WTC11 (cell line): ENCODE measurements at places on chromosomes 12 and 14. TPM values are rescaled to one million over a fixed set of nuclear protein-coding genes. Genes with fewer than 3 reads are reported as not detected.

Gene OASL
- total RNA-seq, result 0.28 TPM in 1 of 3 replicates, not detected in the others

Gene ADCY4
- 0.96 to 2.4 TPM (median 1.1 TPM) in 3 replicates for total RNA-seq

Gene CPNE6
- total RNA-seq, result not detected in 3 replicates

Gene NANOG
- 330 to 387 TPM (median 352 TPM) in 3 replicates for total RNA-seq

Gene KIF5A
- total RNA-seq, result 15.9 to 17.9 TPM (median 16.1 TPM) in 3 replicates

Gene PNMA1
- total RNA-seq, result 46.0 to 50.2 TPM (median 49.6 TPM) in 3 replicates

Gene TEX22
- total RNA-seq, result 0.55 to 2.2 TPM (median 0.87 TPM) in 3 replicates

Gene SLC25A21
- 3.8 to 8.2 TPM (median 6.0 TPM) in 3 replicates for total RNA-seq

Gene IL25
- total RNA-seq, result 0.24 TPM in 1 of 3 replicates, not detected in the others

Gene LRRC9
- total RNA-seq, result 0.79 to 0.99 TPM (median 0.82 TPM) in 3 replicates

Gene HOXC9
- total RNA-seq, result not detected in 3 replicates

Gene KERA
- not detected in 3 replicates for total RNA-seq

Gene PKP2
- 21.7 to 22.0 TPM (median 21.9 TPM) in 3 replicates for total RNA-seq

Gene LRTM2
- total RNA-seq, result 0.30 to 0.66 TPM (median 0.34 TPM) in 3 replicates

Gene DTD2
- 16.7 to 18.5 TPM (median 17.9 TPM) in 3 replicates for total RNA-seq

Gene ENDOU
- not detected in 3 replicates for total RNA-seq

Gene PPM1H
- total RNA-seq, result 37.1 to 45.6 TPM (median 40.9 TPM) in 3 replicates

Gene FITM1
- total RNA-seq, result 0.25 to 0.39 TPM in 2 of 3 replicates, not detected in the other

Gene DBX2
- total RNA-seq, result 0.27 to 0.35 TPM (median 0.27 TPM) in 3 replicates

Gene TPPP2
- total RNA-seq, result 0.35 to 0.60 TPM in 2 of 3 replicates, not detected in the other

Gene TMEM63C
- total RNA-seq, result 3.6 to 8.8 TPM (median 6.0 TPM) in 3 replicates

Gene CACNA2D4
- total RNA-seq, result 0.04 to 0.46 TPM (median 0.25 TPM) in 3 replicates

Gene TSPAN11
- 4.6 to 6.1 TPM (median 5.3 TPM) in 3 replicates for total RNA-seq

Gene NFATC4
- 60.7 to 101 TPM (median 95.9 TPM) in 3 replicates for total RNA-seq

Gene GSC
- total RNA-seq, result 1.6 to 4.4 TPM (median 2.0 TPM) in 3 replicates

Gene PNP
- 72.7 to 95.8 TPM (median 75.0 TPM) in 3 replicates for total RNA-seq

Gene DDX54
- 120 to 151 TPM (median 123 TPM) in 3 replicates for total RNA-seq

Gene RNASE7
- not detected in 3 replicates for total RNA-seq

Gene NEUROD4
- not detected in 3 replicates for total RNA-seq

Gene DIO3
- total RNA-seq, result 0.52 to 0.80 TPM (median 0.64 TPM) in 3 replicates

Gene LRP1
- 107 to 120 TPM (median 112 TPM) in 3 replicates for total RNA-seq

Gene BRMS1L
- 10.7 to 12.9 TPM (median 12.1 TPM) in 3 replicates for total RNA-seq

Gene LRRC43
- 0.21 to 0.64 TPM (median 0.22 TPM) in 3 replicates for total RNA-seq

Gene KRT6C
- total RNA-seq, result not detected in 3 replicates

Gene SMCO3
- total RNA-seq, result not detected in 3 replicates

Gene JPH4
- total RNA-seq, result 50.1 to 62.0 TPM (median 60.0 TPM) in 3 replicates

Gene NXPH4
- 3.7 to 4.9 TPM (median 4.4 TPM) in 3 replicates for total RNA-seq

Gene ZC2HC1C
- total RNA-seq, result 1.3 to 1.8 TPM (median 1.6 TPM) in 3 replicates

Gene AHNAK2
- total RNA-seq, result 3.3 to 3.5 TPM (median 3.4 TPM) in 3 replicates

Gene SLC25A47
- total RNA-seq, result not detected in 3 replicates

Gene GALNT16
- total RNA-seq, result 3.0 to 4.5 TPM (median 3.8 TPM) in 3 replicates

Gene TMEM52B
- total RNA-seq, result not detected in 3 replicates

Gene FOXG1
- total RNA-seq, result 0.09 to 0.18 TPM (median 0.16 TPM) in 3 replicates

Gene TAS2R14
- total RNA-seq, result 1.1 to 1.3 TPM (median 1.1 TPM) in 3 replicates

Gene SLC4A8
- total RNA-seq, result 13.1 to 23.5 TPM (median 16.9 TPM) in 3 replicates

Gene MYBPC1
- not detected in 3 replicates for total RNA-seq

Gene A2M
- 1.9 to 3.4 TPM (median 3.3 TPM) in 3 replicates for total RNA-seq

Gene DNAJC22
- 0.14 to 0.24 TPM (median 0.23 TPM) in 3 replicates for total RNA-seq

Gene LUM
- total RNA-seq, result 0.28 to 0.73 TPM (median 0.64 TPM) in 3 replicates

Gene C1QL4
- total RNA-seq, result 0.92 to 1.2 TPM (median 1.2 TPM) in 3 replicates

Gene MSI1
- total RNA-seq, result 64.5 to 71.9 TPM (median 71.5 TPM) in 3 replicates
